ENCODE measurements at places on chromosomes 1 and 21. TPM values are rescaled to one million over a fixed set of nuclear protein-coding genes. Genes with fewer than 3 reads are reported as not detected.

DNA sequence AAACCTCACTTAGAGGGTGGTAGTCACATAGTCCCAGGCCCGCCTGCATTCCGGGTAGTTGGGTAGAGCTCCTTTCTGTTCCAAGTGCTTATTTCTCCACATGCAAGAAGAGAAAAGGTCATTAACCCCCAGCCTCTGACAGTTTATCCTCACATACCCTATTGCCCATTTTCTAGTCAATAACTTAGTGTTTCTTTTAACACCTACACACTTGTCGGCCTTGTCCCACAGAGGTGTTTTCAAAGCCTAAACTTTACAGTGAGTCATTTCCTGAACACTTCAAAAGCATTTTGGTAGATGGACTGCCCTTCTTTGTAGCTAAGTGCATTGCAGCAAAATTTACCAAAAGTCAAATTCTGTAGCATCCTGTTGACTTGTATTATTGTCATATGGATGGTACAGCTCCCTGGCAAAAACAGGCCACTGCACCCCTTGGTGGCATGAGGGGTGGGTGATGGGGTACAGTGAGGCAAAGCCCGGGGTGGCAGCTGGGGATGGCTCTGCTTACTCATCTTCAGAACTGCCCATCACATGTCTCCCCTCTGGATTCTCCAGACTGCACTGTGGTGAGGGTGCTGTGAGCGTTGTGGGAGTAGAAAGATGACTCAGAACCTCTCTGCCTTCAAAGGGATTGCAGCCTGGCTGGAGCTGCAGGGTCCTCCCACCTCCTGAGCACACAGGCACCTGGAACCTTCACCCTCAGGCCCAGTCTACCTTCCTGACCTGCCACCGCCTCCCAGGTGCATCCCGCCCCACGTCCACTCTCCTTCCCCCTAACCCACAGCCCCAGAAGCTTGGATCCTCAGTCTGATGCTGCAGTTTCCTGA is 45.8 kb upstream of the DMRTB1 start:
- DNase-seq: peak; percentile 55

GRCh38 chr1:193957556-193958095 is 771.2 kb upstream of the B3GALT2 start:
- DNase-seq: no peak

DNA sequence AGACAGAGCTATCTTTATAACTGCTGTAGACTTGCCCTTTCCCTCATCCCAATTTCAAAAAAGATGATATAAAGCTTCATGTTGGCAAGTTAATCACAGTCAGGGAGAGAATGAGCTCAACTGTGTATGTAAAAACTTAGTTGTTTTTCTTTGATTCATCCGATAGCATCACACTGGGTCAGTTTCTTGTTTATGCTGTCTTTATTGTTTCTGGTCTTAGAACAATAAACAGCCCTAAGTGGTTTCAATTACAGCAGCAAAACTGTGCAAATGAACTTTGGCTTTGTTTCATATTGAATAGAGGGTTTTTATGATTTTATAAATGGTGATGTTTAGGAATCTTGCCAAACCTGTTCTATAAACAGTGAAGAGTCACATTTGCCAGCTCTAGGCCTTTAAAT is 423.8 kb upstream of the CXADR start:
- DNase-seq: no peak

DNA sequence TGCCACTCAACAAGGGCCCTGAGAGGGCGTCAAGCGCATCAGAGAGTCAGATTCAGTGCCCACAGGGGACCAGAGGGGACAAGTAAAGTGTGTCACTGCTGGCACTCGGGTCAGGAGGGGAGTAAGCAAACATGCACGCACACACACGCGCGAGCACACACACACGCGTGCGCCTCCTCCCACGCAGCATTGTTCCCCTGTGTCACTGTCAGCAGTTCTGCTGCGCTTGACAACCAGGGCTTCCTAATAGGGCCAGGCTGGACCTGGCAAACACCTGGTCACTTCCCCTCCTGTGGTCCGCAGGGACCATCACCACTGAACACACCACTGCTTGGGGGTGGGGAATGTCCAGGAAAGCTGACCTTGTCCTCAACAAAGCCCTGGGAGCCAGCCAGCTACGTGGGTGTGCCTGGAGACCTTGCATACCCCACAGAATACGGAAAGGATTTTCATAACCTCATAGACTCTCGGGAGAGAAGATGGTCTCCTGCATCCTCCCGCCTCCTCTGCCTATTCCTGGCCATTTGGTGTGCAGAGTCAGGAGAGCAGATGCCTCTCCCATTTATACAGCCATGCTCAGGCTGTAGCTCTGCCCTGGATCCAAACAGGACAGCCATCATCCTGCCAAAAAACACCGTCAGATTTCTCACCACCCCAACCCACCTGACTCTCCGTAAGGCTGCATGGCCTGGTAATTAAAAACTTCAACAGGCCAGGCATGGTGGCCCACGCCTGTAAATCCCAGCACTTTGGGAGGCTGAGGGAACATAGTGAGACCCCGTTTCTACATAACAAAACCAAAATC is 73.2 kb downstream of the SSBP3 start:
- no peak for DNase-seq

DNA sequence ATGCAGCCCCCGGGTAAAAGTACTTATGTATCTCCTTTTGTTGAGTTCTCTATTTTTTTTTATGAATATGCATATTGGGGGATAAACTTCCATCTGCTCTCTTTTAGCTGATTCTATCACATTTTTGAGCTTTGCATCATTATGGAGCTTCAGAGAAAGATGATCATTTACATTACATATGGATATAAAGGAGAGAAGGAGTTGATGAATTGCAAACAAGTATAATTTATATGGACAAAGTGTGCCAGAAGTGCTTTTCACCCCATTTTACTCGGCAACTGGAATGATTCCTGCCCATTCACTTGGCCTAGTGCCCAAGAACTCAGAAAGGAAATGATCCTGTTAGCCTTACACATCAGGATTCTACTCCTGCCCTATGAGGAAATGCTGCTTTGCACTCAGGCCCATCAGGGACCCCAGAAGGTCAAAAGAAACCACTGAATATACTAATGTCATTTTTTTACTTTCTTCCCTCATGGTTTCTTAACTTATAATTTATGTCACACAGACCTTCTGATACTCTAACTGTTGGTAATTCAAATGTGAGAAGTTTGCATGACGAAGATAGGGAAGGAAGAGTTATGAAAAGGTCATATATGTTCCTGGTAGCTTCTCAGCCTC is 65.6 kb downstream of the SAMSN1 start:
- DNase-seq: peak; percentile 1

- peak; percentile 21 for DNase-seq
Observed at GRCh38 chr1:1306661-1307260, 969 bp downstream of the ACAP3 start.

- DNase-seq: no peak
Observed at GRCh38 chr1:115475901-115476300, 137.9 kb upstream of the NGF start.

GRCh38 chr1:209323743-209324142 is 259.8 kb upstream of the CAMK1G start:
- no peak for DNase-seq

- DNase-seq: no peak
Observed at GRCh38 chr1:230915078-230915477, 46.8 kb upstream of the C1orf198 start.

GRCh38 chr1:6960291-6960811 is 175.1 kb downstream of the CAMTA1 start:
- DNase-seq: peak; percentile 21

DNA sequence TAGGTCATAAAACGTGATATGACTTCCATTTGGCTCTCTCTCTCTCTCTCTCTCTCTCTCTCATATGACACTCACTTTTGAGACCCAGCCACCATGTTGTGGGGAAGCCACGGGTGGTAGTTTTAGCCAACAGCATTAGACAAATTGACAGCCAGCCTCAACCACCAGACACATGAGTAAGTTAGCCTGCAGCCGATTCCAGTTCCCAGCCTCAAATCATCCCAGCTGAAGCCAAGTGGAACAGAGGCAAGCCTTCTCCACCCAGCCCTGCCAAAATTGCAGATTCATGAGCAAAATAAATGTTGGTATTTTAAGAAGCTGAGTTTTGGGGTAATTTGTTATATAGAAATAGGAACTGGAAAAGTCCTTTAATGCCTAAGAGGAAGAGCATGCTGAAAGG is 98.0 kb upstream of the DNAH14 start:
- DNase-seq: peak; percentile 32

GRCh38 chr1:93459126-93459525 is 11.2 kb downstream of the FNBP1L start:
- DNase-seq: no peak

- no peak for DNase-seq
Observed at GRCh38 chr1:212607206-212607912, 1.2 kb upstream of the ATF3 start.

DNA sequence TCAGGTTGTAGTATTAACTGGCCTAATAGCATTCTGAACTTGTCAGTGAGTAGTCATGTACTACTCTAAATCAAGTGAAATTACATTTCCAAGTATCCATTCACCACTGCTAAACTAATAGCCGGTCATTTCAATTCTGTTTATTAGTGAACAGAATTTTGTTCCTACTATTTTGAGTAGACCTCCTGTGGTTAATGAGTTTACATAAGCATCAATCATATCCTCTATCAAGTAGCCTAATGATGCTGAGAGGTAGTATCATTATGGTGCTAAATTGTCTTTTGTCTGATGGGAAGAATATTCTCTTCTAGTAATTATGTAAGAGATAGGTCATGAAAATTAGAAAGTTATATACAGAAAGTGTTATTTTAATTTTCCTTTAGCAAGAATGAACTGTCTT is 602.8 kb downstream of the KCNT2 start:
- DNase-seq: no peak

GRCh38 chr1:102178480-102178879 is 181.8 kb upstream of the OLFM3 start:
- DNase-seq: no peak

- no peak for DNase-seq
Observed at GRCh38 chr1:218429301-218429700, 84.2 kb downstream of the TGFB2 start.

- no peak for DNase-seq
Observed at GRCh38 chr1:105137543-105138457, 1388.1 kb downstream of the AMY1C start.

The LINGO4 gene
- not detected for total RNA-seq

The S100A2 gene
- total RNA-seq: 3.3 TPM

The EPHB2 gene
- 24.9 TPM for total RNA-seq

The ABCG1 gene
- total RNA-seq: 0.08 TPM

The ADAMTS5 gene
- total RNA-seq: 4.6 TPM

The C1orf210 gene
- not detected for total RNA-seq

The PIGM gene
- 7.7 TPM for total RNA-seq

The OR10Z1 gene
- not detected for total RNA-seq

The LHX8 gene
- total RNA-seq: not detected

The FCGR3A gene
- total RNA-seq: not detected

The S100A1 gene
- 0.54 TPM for total RNA-seq

The ADAMTSL4 gene
- total RNA-seq: 13.0 TPM

The NBPF19 gene
- total RNA-seq: 13.9 TPM

The NR0B2 gene
- not detected for total RNA-seq

The TMPRSS3 gene
- total RNA-seq: not detected

The TADA1 gene
- total RNA-seq: 12.1 TPM

The SPATA1 gene
- total RNA-seq: 0.41 TPM

The OR2G3 gene
- total RNA-seq: not detected

Measured in fibroblast of the aortic adventitia (primary cell).